ENCODE measurements at places on chromosomes 4 and X. TPM values are rescaled to one million over a fixed set of nuclear protein-coding genes. Genes with fewer than 3 reads are reported as not detected.

The SPANXA2 gene
- total RNA-seq, result not detected

The MTMR8 gene
- 3.0 TPM for total RNA-seq

The TMSB15C gene
- total RNA-seq, result 4.0 TPM

The RHOXF2B gene
- total RNA-seq, result not detected

The TEX13B gene
- total RNA-seq, result not detected

The WNK3 gene
- not detected for total RNA-seq

The PDLIM3 gene
- 0.51 TPM for total RNA-seq

The STIM2 gene
- total RNA-seq, result 24.2 TPM

The CT45A2 gene
- not detected for total RNA-seq

The OCIAD2 gene
- 182 TPM for total RNA-seq

The TRPC3 gene
- total RNA-seq, result not detected

The GAK gene
- total RNA-seq, result 94.1 TPM

The PASD1 gene
- not detected for total RNA-seq

The AMBN gene
- total RNA-seq, result not detected

The ZNF141 gene
- 18.1 TPM for total RNA-seq

The CLDN22 gene
- total RNA-seq, result not detected

The CXXC4 gene
- total RNA-seq, result 1.3 TPM

The DCUN1D4 gene
- 40.2 TPM for total RNA-seq

All from Calu3 (cell line).